ENCODE measurements at places on chromosomes 7 and 10.

- no peak for DNase-seq
Observed at GRCh38 chr10:47340608-47341170, 7.5 kb upstream of the RBP3 start.

DNA sequence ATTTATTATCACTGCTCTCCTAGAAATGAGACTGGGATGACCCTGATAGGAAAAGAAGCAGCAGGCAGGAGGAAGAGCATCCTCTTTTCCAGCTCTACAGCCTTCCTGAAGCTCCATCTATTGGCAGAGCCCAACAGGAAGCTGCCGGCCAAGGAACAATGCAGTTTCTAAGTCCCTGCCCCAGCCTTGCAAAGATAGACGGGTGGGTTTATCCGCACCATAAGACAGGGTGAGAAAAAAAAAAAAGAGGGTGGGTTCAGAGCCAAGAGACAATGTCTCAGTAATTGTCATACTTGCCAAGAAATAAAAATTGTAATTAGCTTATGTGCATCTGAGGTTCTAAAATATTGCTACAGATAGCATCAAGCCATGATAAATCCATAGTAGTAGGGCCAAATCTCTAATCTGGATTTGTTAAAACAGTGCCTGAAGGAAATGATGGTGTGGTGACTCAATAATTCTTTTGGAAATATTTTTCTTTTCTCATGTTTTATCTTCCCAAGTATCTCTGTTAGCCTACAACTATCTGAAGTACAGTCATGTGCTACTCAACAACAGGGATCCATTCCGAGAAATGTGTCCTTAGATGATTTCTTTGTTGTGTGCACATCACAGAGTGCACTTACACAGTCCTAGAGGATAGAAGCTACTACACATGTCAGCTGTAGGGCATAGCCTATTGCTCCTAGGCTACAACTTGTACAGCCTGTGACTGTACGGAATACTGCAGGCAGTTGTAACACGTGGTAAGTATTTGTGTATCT is 242.9 kb upstream of the CXCL12 start:
- DNase-seq, result no peak

- no peak for DNase-seq
Observed at GRCh38 chr10:82358486-82359099, 483.6 kb downstream of the NRG3 start.

DNA sequence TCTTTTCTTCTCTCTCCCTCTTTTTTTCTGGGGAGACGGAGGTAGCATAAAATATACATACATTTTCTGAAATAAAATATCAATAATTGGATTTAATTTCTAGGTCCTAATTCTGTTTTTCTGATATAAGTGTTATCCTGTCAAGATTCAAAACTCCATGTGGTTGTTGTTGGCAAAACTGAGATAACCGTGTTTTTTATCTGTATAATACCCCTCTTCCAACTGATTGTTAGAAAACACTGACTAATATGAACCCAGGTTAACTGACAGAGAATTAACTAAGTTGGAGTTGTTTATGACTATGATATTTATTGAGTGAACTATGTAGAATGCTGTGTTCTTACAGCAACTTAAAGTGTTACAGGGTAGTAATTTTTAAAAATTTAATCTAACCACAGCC is 236.5 kb upstream of the KAT6B start:
- DNase-seq, result no peak

GRCh38 chr7:114083166-114084001 is 164.6 kb upstream of the PPP1R3A start:
- DNase-seq, result no peak

- DNase-seq, result no peak
Observed at GRCh38 chr7:7799138-7799537, 80.7 kb upstream of the RPA3 start.

DNA sequence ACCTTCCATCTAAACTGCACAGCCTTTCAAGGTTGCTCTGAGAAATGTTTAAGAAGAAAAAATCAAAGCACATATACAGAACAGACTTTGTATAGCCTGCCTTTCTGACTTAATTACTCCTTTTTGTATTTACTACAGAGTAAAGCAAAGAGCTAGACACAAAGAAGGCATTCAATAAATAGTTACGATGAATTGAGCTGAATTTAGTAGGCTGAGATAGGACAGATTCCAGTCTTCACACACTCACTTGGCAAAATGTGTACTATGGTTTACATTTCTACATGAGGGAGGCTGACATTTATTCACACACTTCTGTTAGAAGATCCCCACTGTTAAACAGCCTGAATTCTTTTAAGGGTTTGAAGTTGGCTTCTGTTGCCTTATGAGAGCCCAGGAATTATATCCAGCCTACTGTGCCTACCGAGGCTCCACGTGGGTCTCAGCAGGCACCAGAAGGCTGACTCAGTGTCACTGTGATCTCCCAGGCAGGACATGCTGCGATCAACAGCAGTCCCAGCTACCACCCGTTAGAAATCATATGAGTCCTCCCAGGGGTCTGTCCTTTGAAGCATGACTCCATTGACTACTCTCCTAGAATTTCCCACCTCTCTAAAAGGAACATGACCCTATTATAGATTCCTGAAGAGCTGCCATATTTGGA is 24.5 kb upstream of the SLC25A13 start:
- DNase-seq, result no peak

- DNase-seq, result no peak
Observed at GRCh38 chr10:75250934-75251333, 15.2 kb upstream of the COMTD1 start.

GRCh38 chr10:118373786-118374185 is 31.7 kb upstream of the FAM204A start:
- DNase-seq, result no peak

GRCh38 chr10:88315755-88316154 is 267.4 kb downstream of the RNLS start:
- no peak for DNase-seq

- peak; percentile 30 for DNase-seq
Observed at GRCh38 chr7:146090023-146090645, 26.5 kb upstream of the CNTNAP2 start.

DNA sequence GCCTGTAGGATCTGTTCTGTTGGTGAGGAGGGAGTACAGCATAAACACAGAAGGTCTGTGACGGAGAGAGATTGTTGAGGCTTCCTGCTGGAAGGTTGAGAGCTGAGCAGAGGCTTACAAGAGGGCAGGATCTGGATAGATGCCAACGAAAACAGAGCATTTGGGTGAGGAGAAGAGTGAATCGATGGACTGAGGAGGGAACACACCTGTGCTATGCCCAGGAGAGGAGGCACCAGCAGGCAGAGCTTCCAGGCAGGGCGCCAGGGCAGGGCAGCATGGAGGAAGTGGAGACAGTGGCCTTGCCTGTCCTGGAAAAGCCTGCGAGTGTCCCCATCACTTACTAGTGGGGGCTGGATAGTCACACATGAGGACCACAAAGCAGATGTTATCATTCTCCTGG is 282.9 kb downstream of the PAXIP1 start:
- DNase-seq, result no peak

DNA sequence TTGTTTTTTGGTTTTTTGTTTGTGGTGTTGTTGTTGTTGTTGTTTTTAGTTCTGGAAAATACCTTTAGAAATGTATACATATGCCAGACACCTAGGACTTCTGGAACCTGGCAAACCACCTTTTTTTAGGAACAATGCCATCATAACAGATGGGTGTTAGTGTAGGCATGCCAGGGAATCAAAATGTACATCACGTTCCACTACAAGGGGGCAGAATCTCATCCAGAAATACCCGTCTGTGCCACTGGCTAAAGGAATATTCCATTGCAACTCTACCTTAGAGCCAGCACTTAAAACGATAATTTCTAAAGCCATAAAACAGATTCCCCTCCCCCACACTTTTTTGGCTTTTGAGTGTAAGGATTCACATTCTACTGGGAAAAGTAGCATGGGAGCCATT is 239.8 kb downstream of the ETV1 start:
- peak; percentile 60 for DNase-seq

- DNase-seq, result no peak
Observed at GRCh38 chr7:85184599-85185423, 2.0 kb downstream of the SEMA3D start.

- no peak for DNase-seq
Observed at GRCh38 chr10:24790599-24790998, 66.9 kb upstream of the ARHGAP21 start.

- DNase-seq, result no peak
Observed at GRCh38 chr7:98659756-98660155, 42.7 kb downstream of the NPTX2 start.

DNA sequence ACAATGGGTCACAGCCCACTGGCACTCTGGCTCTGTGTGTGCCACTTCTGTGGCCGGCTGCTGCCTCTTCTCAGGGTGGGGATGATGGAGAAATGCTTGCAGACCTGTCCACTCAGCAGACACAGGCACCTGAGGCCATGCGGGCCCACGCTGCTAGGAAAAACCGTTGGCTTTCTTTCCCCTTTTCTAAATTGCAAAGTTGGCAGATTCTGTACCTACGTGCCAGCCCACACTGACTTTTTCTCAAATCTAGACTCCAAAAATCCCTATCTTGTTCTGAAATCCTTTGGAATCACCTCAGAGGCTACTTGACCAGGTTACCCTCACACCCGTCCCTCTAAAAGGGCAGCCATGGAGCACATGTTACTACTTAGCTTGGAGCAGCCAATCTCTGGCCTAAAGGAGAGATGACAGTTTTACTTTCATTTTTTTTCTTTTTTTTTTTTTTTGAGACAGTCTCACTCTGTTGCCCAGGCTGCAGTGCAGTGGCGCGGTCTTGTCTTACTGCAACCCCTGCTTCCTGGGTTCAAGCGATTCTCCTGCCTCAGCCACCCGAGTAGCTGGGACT is 99.4 kb downstream of the RNF216 start:
- DNase-seq, result no peak

GRCh38 chr10:66746711-66747110 is 179.1 kb upstream of the LRRTM3 start:
- no peak for DNase-seq

GRCh38 chr10:31134311-31134952 is 102.8 kb upstream of the ZNF438 start:
- no peak for DNase-seq

DNA sequence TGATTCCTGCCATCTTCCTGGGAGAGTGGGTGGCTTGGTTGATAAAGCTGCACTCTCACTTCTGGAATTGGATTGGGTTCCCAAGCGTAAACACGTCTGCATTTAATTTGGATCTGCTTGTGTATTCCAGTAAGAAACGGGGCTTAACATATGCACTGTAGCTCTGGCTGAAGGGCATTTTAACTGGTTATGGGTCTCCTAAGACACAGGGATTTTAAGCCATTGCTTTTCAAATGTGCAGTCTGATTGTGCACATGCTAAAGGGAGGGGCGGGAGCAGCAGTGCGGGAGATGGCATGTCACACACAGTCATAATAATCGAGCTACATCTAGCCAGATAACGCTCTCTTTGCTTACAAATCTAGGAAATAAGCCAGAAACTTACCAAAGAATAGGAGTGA is 247.3 kb upstream of the LYZL1 start:
- no peak for DNase-seq

DNA sequence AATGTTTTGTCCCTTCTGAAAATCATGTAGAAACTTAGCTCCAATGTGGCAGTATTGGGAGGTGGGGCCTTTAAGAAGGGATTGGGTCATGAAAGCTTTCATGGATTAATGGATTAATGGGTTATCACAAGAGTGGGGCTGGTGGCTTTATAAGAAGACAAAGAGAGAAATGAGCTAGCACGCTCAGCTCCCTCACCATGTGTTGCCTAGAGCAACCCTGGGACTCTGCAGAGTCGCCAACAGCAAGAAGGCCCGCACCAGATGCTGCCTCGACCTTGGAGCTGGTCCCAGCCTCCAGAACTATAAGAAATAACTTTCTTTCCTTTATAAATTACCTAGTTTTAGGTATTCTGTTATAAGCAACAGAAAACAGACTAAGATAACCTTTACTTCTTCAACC is 74.9 kb upstream of the HECW1 start:
- no peak for DNase-seq

GRCh38 chr10:112139176-112139575 is 44.4 kb downstream of the GPAM start:
- no peak for DNase-seq
